Activated CD4-positive, alpha-beta T cell treated with anti-CD3 and anti-CD28 coated beads, Interleukin-2, amount 50 U/mL, for 4 hours (primary cell): ENCODE measurements at places on chromosomes 12 and 14.
A peak's percentile ranks its signal among the peaks of the same experiment; 100 is the strongest.

- no peak for DNase-seq
Observed at GRCh38 chr12:21607701-21608100, 3.1 kb upstream of the GYS2 start.

DNA sequence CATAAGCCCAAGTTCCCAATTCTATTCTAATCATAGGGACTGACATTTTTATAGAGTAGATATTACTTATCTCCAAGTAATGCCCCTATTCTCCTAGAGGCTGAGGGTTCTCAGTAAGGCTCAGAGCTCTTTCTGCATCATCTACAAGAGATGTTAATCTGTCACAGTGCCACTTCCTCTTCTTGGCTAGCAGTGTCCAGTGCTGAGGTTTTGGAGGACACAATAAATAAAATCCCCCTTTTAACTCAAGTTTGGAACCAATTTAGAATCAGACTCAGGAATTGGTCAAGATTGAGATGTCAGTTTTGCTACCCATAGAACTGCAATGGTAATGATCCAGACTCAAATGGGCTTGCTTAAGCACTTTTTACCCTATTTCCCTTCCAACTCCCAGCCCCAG is 154.1 kb upstream of the ARID2 start:
- no peak for DNase-seq

GRCh38 chr12:5525783-5526367 is 94.0 kb downstream of the NTF3 start:
- DNase-seq = no peak

GRCh38 chr12:6960593-6961277 is 9.6 kb downstream of the PTPN6 start:
- DNase-seq = no peak

DNA sequence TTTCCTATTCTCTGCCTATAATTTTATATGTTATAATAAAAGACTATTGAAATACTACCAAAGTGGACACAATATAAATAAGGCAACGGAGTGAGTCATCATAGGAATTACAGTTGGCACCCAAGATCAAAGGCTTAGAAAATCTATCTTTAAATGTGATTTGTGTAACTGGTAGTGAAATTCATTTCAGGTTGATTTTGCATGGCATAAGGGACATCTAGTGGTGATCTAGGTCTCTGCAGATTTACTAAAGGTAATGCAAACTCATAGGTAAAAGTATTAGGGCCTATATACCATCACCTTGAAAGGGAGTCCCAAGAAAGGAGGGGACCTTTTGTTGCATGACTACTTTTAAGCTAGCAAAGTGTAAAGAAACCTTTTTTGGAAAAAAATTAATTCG is 527.2 kb downstream of the NRXN3 start:
- no peak for DNase-seq

DNA sequence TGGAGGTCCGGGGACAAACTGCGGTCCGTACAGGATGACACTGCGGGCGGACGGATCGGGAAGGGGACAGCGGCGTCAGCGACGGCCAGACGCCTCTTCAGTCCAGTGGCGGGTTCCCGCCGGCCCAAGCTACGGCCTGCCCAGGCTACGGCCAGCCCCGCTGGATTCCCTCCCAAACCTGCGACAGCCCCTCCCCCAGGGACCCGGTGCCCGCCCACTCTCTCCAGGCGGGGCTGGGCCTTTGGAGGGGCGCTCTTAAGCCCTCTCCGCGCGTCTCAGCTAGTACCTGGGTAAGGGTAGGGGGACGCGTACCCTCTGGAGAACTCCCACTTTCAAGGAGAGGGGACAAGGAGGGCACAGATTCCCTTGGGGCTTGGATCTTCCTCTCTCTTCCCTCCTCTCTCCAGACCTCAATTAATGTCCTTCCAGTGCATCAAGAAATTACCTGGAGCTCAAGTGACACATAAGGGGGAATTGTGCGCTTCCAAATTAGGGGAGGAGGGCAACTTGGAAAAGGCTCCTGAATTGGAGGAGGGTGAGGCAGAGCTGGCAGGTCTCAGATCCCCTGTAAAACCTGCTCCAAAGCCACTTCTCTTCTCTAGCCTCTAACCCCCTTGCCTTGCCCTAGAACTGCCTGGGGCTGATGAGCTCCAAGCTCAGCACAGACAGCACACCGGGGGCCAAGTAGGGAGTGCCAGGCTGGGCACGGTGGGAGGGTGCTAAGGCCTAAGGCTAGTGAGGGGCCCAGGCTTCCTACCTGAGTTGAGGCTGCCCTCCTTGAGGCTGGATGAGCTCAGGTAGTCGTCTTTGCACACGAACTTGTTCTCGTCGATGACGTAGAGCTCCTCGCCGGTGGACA is 3.1 kb downstream of the LHX5 start:
- no peak for DNase-seq

DNA sequence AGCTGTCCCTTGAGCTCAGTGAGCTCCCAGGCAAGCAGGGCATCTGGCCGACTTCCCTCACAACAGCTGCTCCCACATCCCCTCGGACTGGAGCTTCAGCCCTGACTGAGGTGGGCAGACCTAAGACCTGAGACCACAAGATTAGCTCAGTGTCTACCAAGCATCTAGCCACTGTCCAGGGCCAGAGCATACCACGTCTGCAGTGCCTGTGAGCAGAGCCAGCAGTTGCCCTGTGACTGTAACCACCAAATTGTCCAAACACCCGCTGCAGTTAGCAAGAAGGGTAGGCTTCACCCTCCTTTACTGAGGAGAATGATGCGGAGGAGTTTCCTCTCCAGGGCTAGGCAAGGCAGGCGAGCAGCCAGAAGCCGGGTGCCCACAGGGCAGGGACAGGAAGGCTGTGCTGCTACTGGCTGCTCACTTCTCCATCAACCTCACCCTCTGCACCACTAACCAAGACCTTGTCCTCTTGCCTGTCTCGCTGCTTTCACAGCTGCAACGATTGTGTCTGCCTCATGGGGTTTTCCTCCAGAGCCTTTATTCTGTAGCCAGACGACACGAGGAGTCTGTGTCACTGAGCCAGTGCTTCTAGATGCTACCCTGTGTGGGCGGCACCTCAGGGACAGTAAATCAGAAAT is 53.9 kb downstream of the ANAPC7 start:
- DNase-seq = peak; percentile 47

- no peak for DNase-seq
Observed at GRCh38 chr12:119857041-119857591, 20.0 kb downstream of the CIT start.

DNA sequence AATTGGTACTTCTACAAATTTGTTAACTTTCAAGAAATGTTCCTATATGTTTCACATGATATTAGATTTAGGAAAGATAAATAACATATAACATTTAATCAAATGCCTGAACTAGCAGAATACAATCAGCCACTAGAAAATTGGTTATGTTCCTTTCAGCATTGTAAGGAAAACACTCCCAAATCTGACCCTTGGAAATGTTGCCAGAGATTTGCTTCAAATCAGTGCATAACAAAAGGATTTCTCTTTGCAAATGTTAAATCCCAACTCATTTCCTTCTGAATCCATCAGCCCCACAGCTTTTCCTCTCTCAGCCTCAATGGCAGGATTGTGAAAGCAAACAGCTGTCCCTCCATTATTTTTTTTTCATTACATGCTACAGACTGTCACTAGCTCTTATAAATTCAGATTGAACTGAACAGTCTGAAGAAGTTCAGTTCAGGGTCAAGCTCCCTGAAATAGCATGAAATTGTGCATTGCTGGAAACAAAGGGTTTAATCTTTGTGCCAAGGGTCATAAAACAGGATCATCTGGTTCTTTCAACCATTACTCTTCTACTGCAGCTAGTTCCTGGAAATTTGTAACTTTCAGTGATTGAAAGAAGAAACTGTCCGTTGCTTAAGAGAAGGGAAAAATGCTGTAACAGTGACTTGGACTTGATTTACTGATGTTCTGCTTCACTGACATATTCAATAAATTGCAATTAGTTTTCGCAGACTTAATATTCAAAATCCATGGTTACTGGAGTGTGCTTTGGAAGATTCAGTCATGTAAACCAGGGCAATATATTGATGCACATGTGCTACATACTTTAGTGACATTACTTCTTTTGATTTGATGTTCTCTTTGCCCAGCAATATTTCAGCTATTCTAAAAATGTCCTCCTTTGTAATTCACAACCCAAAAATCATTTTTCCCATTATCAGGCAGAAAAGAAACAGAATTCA is 246.4 kb downstream of the RPL10L start:
- DNase-seq = no peak

- no peak for DNase-seq
Observed at GRCh38 chr12:111692575-111693210, 6.8 kb downstream of the ACAD10 start.

GRCh38 chr12:104672096-104672445 is 215.3 kb downstream of the CHST11 start:
- no peak for DNase-seq

GRCh38 chr12:57756406-57757341 is 1.8 kb downstream of the MARCHF9 start:
- peak; percentile 63 for DNase-seq

- no peak for DNase-seq
Observed at GRCh38 chr12:47021298-47021697, 58.1 kb upstream of the PCED1B start.

DNA sequence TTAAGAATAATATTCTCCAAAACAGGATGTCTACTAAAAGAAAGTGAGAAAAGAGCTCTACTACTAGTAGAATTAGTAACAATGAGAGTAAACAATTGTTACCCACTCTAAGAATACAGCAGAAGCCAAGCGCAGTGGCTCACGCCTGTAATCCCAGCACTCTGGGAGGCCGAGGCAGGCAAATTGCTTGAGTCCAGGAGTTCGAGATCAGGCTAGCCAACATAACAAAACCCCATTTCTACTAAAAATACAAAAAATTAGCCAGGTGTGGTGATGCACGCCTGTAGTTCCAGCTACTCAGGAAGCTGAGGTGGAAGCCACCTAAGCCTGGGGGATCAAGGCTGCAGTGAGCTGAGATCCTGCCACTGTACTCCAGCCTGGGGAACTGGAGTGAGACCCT is 4.7 kb downstream of the DNAJC14 start:
- DNase-seq = no peak

DNA sequence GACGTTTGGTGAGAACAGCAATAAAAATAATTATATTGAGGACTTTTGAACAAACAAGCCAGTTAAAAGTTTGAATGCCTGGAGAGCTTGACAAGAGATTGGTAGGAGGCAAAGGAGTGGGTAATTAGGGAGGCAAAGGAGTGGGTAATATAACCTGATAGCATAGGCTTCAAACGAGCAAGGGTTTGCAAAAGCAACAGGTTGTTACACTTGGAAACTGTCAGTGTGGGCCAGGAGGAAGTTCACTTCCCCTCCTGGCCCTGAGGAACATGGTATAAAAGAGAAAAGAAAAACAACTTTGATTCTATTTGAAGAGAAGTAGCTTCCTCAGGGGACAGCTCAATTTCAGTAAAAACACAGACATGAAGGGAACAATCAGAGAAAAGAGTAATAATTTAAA is 121.7 kb downstream of the CCER1 start:
- DNase-seq = no peak

GRCh38 chr14:83463500-83464098 is 1929.9 kb upstream of the SEL1L start:
- no peak for DNase-seq

GRCh38 chr12:97940105-97940504 is 477.5 kb downstream of the RMST start:
- no peak for DNase-seq

DNA sequence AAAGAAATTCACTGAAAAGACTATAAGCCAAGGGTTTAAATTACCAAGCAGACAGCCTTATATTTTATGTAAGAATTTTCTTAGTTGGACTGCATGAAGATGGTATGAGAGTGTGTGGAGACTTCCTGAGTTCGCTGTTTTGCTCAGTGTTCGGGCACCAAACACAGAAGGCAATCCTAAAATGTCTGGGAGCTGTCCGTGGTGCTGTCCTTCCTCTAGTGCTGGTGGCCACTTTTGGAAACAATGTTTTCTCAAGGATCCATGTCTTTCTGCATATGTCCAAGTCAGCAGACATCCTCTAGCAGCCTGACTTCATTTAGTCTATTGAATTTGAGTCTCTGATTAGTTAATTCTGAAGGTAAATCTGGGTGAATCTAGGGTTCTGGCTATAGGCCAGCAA is 135.8 kb downstream of the SLC8A3 start:
- no peak for DNase-seq

GRCh38 chr12:52311285-52311648 is 9.9 kb downstream of the KRT83 start:
- no peak for DNase-seq

DNA sequence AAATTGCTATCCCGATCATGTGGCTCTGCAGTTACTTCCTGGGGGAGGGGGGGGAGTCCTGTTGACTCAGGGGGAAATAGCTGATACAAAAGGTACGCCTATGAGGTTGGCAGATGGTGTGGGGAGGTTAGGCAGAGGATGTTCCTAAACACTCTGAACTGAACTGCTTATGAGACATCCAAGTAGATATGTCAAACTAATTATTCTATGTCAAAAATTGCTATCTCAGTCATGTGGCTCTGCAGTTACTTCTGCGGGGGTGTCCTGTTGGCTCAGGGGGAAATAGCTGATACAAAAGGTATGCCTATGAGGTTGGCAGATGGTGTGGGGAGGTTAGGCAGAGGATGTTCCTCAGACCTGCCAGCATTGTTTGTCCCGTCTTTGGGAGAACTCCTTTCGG is 5.1 kb upstream of the VCPKMT start:
- DNase-seq = no peak

DNA sequence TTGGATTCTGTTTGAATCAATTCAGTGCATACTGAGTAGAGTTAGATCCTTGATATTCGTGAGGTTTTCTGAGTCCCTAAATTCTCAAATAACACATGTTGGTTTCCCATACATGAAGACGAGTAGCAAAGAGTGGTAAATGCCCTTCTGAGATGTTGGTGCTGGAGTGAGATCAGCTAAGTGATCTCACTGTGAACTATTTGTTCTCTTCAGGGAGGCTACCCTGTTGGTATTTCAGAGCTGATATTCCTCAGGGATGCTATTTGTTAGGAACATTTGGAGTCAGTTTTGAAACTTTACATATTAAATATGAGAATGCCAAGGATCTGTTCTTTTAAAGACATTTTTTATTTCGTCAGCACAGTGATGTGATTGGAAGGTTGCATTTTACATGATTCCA is 54.7 kb downstream of the SUSD6 start:
- no peak for DNase-seq

GRCh38 chr14:94979891-94980290 is 177.4 kb downstream of the DICER1 start:
- no peak for DNase-seq

- no peak for DNase-seq
Observed at GRCh38 chr14:81831128-81831820, 297.6 kb upstream of the SEL1L start.

DNA sequence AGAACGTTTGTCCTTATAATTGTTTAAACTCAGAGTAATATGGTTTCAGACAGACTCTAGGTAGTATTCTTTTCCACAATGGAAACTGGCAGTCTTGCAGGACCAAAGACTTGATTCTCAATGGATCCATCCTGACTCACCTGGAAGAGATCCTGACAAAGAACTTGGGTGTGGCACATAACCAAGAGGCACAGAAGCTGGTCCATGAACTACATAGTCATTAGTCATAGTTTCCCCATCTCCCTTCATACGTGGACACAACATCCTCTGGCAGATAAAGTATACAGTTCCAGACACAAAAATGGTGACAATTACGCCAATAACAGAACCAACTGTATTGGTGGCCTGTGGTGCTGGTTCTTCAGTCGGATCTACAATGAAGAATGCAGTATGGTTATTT is 55.8 kb downstream of the BCL2L14 start:
- DNase-seq = no peak

- DNase-seq = no peak
Observed at GRCh38 chr12:42588524-42589464, 752 bp downstream of the PRICKLE1 start.

- DNase-seq = no peak
Observed at GRCh38 chr12:124232654-124232987, 62.3 kb upstream of the RFLNA start.

- DNase-seq = no peak
Observed at GRCh38 chr12:85963326-85963725, 89.2 kb downstream of the NTS start.
